ENCODE measurements at places on chromosomes 3 and 15. TPM values are rescaled to one million over a fixed set of nuclear protein-coding genes. Genes with fewer than 3 reads are reported as not detected.

The CILP gene
- 0.05 TPM for total RNA-seq

The CRABP1 gene
- not detected for total RNA-seq

The KAT2B gene
- 82.7 TPM for total RNA-seq

The CEP152 gene
- total RNA-seq = 17.0 TPM

GRCh38 chr15:31457631-31458526 lies 131.2 kb downstream of the KLF13 start:
- DNase-seq = no peak

DNA sequence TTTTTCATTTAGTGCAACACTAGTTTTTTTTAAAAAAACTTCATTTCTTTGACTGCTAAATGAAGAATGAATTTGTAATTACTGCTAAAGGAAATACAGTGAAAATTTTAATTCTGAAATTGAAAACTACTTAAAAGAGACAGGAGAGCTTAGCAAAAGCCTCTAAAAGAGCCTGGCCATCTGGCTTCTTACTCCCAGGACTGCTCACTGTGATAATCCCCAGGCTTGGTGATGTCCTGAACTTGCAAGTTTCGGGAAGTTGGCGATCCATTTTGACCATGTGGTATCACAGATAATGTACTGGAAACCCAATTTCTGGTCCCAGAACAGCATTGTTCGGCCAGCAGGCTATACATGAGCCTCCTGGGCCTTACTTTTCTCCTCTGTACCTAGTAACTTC lies 292.1 kb downstream of the FGF12 start:
- no peak for DNase-seq

DNA sequence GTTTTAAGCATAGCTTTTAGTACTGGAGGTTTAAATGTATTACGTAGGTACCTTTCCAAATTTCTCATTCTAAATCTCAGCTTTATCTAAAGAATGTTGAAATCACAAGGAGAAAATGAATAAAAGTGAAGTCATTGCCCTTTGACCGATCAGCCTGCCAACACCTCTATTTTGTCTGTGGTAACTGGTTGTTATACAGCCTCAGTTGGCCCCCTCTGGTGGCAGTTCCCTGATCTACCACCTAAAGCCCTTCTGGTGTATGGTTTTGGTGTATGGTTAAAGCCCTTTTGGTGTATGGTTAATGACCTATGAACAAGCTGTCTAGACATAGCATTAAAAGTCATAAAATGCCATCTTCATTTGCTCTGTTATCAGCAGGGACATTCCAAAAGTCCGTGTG lies 378.2 kb upstream of the AZI2 start:
- DNase-seq = no peak

- DNase-seq = no peak
Measured at GRCh38 chr3:126777366-126777765, 73.3 kb downstream of the CHCHD6 start.

- no peak for DNase-seq
Measured at GRCh38 chr3:73966733-73967132, 342.0 kb upstream of the PDZRN3 start.

- no peak for DNase-seq
Measured at GRCh38 chr3:19934098-19934566, at the start of gene EFHB. Gene EFHB (minus strand): TSS chr3:19934217. CDS start chr3:19934018, 199 bp downstream.

DNA sequence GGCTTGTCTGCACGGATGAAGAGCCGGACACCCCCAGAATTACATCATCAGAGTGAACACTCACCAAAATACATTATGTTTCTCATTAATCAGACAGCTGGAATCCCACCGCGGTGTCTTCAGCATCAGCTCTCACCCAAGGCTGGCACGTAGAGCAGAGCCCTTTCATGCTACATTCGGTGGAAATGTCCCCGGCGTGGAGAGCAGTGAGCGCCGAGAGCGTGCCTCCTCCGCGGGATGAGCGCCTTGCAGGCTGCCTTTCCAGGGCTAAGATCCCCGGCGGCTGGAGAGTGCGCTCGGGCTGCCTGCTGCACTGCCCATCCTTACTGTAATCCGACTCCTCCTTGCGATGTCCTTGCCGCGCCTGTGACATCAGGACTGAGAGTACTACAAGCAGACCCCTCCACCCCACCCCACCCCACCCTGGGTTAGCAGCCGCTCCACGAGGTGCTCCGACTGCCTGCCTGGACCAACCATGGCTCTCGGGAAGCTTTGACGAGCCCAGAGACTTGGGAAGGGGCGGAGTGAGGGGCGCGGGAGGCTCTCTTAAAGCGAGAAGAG lies at the start of gene ZNF385D:
TSS of gene ZNF385D (minus strand) at position 380 of the 561 bp plus-strand sequence. CDS start at position 86, 294 bp downstream.
- no peak for DNase-seq

DNA sequence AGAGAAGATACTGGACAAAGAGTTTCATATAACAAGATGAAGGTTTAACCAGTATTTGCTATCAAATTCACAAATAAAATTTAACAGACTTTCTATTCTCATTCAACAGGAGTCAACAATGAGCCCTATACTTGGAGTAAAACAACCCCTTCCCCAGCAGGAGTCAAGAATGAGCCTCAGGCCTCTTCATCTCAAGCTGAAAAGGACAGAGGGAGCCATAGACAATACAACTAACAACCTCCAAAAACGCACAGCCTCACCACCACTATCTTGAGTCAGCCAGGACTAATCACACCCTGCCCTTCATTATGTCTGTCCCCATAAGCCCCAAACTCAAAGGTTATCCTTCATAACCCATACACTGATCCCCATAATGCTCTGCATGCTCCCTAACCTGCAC lies 36.4 kb downstream of the ETFA start:
- no peak for DNase-seq

DNA sequence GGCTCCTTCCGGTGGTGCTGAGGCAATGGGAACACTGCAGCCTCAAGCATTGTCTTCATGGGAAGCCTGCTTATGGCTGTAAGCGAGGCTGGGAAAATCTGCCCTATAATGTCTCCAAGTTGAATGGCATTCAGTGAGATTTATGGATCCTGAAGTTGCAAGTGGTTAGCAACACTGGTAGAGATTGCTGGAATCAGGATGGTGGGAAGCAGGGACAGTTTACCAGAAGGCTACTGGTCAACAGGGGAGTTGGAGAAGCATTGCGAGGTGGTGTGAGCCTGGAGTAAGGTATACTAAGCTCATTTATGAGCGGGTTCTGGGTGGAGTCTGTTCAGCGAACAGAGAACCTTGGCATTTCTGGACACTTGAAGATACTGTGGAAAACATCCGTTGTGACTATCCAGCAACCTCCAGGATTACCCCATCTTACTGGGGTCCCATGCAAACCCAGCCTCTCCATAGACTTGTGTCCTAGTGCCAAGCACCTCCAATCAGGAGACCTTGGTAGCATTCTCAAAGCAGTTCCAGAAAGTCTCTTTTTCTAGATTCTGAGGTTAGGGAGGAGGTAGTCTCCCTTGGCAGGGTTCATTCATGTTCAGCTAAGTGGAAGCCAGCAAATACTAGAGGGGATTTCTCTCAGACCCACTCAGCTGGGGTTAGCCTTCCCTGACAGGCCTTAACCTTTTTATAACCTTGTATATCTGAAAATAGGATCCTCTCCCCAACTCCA lies 7.3 kb downstream of the RPSA start:
- no peak for DNase-seq

- no peak for DNase-seq
Measured at GRCh38 chr3:67946436-67946835, 292.0 kb upstream of the SUCLG2 start.

DNA sequence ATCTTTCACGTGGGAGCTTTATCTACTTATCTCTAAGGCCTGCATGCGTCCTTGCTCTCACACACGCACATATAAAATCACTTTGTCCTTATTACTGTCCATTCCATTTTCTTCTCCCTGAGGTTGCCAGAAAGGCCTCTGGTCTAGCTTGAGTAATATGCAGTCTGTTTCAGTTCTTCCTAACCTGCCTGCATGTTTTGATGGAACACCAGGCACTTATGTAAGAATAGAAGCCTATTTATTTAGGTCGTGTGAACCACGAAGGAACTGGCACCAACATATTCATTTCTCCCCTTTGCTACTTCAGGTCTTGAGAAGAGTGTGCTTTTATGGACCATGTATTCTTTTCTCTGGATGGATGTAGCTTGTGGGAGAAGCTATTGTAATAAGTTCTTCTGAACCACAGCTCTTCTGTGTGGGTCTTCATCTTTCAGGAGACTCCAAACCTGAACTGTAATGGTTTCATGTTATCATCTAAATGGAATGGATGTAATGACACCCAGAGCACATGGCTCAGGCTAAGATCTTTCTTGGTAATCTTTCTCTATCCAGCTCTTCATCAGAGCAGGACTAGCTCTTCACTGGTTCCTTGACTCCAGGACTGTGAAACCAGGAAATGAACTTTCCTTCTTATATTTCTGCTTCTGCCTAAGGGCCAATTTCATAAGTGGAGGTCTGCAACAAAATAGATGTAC lies 53.8 kb downstream of the UBE2E2 start:
- DNase-seq = no peak

- no peak for DNase-seq
Measured at GRCh38 chr3:127483902-127484591, 106.5 kb downstream of the TPRA1 start.

DNA sequence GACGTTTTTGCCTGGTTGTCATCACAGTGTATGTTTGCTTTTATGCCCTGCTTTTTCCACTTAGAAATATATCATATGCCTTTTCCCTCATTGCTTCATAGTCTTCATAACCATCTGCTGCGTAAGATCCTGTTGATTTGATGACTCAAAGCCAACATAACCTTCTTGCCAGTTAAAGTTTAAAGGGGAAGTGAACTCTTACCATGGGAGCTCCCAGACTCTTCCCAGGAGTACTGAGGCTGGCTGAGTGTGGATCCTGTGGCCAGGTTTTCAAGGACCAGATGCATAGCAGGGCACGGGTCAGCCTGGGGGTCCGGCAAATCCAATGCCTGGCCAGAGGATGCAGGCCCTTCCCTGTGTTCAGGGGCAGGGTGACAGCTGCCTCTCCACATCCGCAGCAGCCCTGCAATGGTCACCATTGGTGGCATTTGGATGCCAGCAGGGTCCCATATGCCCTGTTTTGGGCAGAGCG lies 42.0 kb upstream of the SACM1L start:
- no peak for DNase-seq

DNA sequence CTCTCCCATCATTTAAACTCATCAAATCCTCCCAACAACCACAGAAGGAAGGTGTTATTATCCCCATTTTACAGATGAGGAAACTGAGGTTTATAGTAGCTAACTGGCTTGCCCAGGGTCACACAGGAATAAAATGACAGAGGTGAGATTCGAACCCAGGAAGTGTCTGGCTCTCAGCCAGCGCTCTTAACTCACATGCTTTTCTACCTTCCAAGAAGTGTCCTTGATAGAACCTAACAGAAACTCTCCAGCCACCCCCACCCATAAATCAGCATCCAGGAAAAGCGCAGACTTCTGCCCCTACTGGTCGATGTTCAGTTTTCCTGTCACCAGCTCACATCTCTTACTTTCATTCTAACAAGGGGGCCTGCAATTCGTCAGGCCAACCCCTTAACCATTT lies 51.7 kb downstream of the SPATA12 start:
- no peak for DNase-seq

DNA sequence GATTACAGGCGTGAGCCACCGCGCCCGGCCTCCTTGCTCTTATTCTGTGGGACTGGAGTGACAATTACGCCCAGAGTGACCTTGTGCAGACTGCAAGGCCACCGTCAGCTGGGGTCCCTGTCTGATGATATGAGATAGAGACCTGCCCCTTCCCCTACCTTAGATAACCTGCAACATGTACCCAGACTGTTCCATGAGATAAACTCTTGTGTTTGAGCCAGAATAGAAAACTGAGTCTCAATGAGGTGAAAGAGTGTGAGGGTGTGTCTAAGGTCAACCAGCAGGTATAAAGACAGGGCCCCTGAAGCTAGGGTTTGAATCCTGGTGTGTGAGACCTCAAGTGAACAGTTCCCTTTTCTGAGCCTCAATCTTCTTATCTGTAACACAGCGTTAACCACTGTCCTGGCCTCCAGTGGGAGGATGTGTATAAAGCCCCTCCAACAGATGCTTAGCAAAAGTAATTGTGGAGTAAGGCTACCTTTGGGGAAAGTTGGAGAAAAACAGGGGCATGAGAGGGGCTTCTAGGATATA lies 6.0 kb downstream of the TADA3 start:
- DNase-seq = no peak

DNA sequence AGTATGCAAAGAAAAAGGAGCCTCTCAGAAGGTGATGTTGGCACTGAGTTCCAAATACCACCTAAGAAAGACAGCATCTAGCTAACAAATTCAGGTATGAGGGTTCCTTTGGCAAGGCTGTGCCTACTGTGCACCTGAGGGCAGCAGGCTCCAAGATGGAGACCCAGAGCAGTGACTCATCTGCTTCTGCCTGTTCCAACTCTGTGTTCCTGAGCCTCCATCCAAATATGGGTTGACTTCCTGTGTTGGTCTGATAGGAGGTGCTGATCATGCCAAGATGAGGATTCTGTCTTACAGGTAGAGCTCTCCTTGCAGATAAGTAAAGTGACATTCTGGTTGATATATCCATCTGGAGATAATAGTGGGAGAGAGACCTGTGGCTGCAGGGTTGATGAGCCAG lies 26.0 kb downstream of the SV2B start:
- no peak for DNase-seq

- DNase-seq = no peak
Measured at GRCh38 chr3:26498271-26498670, 124.3 kb upstream of the LRRC3B start.

DNA sequence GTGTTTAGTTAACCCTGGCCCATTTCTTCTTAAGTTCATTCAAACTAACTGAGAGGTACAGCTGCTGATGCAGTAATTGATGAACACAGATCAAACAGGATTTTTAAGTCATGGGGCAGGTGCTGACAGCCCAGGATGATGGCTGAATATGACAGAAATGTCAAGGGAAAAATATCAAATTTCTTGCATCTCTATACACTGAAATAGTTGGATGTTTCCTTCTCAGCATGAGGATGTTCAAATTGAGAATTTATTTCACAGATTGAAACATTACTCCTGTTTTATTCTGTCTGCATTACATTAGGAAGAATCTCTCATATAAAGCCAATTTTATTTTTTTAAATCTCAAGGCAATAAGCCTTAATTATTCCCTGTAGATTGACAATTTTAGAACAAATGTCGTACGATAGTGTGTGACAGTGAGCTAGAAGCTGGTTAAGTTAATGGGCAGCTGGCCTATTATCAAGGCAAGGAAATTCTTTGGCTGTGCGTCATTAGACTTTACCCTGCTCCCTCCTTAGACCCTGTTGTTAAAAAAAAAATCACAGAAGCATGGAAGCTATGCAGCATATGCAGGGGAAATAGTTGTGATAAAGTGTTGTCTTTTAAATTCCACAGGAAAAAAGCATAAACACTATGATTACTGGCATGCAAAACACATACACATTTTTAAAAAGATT lies 183.8 kb upstream of the KCNMB2 start:
- no peak for DNase-seq
